Left colon (tissue), 2 donors: ENCODE measurements at places on chromosomes 2 and 18. TPM values are rescaled to one million over a fixed set of nuclear protein-coding genes. Genes with fewer than 3 reads are reported as not detected.

DNA sequence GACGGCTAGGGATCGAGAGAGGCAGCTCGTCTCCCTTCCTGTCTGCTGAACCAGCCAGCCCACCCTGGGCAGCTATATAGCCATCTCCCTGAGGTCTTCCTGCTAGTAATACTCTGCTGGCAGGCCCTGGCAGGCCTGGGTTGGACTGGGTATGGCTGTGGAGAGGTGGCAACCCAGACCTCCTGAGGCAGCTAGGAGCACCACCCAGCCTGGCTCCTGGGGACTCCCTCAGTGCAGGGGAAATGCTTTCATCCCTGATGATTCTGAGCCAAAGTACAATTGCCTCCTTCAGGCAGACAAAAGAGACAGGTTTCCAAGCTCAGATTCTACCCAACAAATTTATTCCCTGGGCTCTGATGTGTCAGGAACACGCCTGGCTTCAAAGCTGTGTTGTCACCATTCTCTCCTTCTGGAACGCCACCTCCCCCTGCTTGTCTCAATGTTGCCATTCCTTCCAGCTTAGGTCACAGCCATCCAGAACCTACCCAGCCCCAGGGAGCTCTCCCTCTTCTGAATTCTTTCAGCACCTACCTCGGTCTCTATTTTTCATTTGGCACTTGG lies 4.7 kb upstream of the DNAJB2 start:
- no peak for DNase-seq

GRCh38 chr2:143786026-143786765 lies 657.0 kb downstream of the ARHGAP15 start:
- DNase-seq, result no peak

GRCh38 chr2:188582211-188582610 lies 290.5 kb downstream of the GULP1 start:
- no peak for DNase-seq

DNA sequence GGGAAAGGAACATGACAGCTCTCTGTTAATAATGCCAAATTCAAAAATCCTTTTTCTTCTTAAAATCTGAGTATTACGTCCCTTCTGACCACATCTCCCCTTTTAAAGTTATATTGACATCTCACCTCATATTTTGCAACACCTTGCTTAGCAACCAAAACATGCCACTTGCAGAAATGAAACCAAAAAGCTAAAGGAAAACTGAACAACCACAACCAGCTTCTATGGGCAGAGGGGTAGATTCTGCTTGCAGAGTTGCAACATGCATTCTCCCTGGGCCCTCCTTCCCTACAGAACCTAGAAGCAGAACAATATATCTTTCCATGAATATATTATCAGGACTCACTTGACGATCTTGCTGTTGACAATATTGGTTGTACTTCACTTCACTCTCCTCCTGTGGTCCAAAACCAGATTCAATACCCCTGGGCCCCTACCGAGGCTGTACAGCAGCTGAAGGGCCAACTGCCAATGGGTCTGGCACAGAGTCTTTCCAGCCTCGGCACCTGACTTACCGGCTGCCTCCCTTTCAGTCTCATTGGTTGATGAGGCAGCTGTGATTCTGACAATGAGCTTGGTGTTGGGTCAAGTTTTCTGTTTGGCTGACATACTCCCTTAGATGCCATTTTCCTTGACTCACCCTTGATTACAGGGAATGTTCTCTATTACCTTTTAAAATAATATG lies 616.6 kb downstream of the ZEB2 start:
- no peak for DNase-seq

DNA sequence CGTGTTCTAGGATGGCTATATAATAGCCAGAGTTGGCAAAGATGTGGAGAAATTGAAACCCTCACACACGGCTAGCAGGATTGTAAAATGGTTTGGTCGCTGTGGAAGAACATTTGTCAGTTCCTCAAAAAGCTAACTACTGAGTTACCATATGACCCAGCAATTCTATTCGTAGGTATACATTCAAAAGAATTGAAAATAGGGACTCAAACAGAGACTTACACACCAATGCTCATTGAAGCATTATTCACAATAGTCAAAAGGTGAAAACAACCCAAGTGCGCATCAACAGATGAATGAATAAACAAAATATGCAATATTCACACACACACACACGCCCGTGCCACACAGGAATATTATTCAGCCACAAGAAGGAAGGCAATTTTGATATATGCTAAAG lies 98.7 kb downstream of the PLA2R1 start:
- DNase-seq, result no peak

DNA sequence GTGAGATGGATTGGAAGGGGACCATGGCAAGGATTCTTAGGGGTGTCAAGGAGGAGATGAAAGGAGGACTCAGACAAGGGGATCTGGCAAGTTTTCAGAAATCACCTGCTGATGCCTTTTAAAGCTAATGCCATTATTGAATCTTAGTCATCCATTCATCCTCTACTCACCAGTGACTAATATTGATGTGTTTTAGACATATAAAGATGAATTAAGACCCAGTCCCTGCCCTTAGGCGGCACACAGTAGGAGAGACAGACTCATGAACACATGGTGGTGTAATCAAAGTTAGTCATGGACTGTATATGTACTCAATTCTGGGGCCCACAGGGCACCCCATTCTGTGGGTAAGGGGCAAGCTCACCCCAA lies 56.5 kb upstream of the ATL2 start:
- DNase-seq, result no peak

DNA sequence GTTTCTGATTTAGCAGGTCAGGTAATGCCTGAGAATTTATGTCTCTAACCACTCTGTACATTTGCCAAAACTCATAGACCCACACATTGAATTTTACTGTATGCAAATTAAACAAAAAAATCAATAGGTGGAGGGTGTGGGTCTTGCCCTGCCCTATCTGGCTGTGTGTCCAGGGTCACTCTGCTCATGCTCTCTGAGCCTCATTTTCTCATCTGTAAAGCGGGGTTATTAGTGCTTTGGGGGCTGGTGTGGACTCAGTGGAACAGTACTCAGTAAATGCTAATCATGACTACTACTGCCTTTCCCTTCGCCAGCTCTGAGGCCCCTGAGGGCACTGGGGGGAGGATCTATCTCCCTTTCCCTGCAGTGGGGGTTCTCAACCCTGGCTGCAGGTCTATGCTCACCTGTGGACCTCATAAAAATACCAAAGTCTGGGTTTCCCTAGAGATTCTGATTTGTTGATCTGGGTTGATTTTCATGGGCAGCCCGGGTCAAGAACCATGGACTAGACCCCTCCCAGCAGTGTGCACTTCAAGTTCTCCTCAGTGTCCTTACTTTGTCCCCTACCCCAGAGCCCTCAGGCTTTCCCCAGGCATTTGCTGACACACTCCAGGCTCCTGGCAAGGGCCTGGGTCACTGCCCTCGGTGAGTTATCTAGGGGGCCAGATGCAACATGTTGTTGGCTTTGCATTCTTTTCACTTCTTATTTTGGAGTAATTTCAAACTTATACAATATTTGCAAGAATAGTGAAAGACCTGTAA lies 27.5 kb downstream of the MTHFD2 start:
- DNase-seq, result no peak

GRCh38 chr2:78941751-78942150 lies 83.8 kb upstream of the REG3G start:
- DNase-seq, result no peak

DNA sequence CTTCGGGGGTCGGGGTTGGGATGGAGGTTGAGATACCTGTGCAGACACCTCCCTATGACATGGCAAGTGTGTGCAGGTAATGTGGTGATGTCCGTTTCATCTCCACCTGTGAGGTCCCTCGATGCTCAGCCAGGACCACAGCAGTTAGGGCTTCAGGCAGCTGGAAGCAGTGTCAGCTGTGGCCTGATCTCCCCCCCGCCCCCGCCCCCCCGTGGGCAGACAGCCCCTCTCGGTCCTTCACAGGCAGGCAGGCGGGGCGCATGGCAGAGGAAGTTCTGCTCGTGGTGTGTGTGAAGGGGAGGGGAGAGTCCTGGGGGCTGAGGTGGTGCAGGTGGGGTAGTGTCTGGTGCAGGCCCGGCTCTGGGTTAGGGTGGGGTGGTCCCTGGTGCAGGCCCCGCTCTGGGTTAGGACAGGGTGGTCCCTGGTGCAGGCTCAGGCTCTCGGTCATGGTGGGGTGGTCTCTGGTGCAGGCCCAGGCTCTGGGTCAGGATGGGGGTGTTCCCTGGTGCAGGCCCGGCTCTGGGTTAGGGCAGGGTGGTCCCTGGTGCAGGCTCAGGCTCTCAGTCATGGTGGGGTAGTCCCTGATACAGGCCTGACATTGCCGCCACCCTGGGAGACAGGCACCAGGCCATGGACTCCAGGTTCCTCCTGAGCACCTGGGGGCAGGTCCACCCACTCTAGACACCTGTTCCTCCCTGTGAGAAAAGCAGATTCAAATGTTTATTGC lies 94.3 kb downstream of the NFATC1 start:
- DNase-seq, result no peak

The RAB6D gene
- 2.9 TPM for total RNA-seq

The C2orf15 gene
- total RNA-seq, result 3.5 TPM

The REG1B gene
- total RNA-seq, result 4.6 TPM

The GREB1 gene
- total RNA-seq, result 2.0 TPM
